ENCODE measurements at places on chromosomes 1 and 21.
A peak's percentile ranks its signal among the peaks of the same experiment; 100 is the strongest.

GRCh38 chr1:14437417-14437918 lies 161.0 kb upstream of the KAZN start:
- no peak for DNase-seq

- DNase-seq = no peak
These were observed 18.2 kb downstream of the SAMD13 start for GRCh38 chr1:84319662-84320061.

DNA sequence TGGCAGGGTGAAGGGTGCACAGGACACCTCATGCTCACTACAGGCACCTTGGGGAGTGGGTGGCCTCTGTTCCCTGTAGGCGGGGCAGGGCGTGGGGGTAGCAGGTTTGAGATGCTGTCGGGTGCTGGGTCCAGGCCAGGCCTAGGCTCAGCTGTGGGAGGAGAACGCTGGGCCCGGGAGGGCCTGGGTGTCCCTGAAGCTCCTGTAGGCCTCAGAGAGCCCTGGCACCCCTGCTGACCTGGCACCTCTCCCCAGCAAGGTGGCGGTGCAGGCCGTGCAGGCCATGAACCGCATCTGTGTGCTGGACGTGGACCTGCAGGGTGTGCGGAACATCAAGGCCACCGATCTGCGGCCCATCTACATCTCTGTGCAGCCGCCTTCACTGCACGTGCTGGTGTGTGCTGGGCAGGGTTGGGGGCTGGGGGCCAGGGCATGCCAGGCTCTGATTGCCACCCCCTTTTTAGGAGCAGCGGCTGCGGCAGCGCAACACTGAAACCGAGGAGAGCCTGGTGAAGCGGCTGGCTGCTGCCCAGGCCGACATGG lies 2.5 kb upstream of the GJC2 start:
- DNase-seq = no peak

DNA sequence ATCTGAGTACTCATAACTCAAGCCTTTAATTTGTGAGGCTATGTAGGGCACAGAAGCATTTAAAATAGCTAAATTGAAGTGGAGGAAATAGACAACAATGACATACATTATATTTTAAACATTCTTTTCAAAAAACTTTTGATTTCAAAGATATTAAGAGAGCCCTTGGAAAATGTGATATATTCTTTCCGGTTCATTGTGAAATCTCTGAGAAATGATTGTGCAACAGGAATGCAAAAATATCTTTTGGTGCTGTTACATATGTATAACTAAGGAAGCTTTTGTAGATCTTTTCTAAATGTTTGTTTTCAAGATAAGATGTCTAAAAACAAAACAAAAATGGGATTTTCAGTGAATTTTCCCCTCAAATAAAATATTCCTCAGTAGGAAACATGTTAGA lies 185.2 kb downstream of the LEPR start:
- no peak for DNase-seq

DNA sequence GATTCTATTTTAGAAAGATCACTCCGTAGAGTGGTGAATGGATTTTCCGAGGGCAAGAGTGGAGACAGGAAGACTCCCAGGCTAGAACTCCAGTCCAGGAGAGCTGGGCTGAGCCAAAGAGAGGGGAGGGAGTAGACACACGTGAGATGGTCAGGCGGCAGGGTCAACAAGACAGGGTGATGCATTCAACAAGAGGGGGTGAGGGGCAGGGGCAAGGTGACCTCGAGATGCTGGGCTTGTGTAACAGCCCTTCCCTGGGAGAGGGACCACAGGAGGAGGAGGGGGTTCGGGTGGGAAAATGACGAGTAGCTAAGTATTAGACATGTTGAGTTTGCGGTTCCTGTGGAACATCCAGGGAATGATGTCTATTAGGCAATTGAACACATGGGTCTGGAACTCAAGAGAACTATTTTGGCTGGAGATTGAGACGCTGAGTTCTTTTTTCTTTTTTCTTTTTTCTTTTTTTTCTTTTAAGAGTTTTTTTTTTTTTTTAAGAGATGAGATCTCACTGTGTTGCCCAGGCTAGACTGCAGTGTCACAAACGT lies 13.3 kb downstream of the RSPO1 start:
- no peak for DNase-seq

GRCh38 chr1:61412601-61413000 lies 312.3 kb downstream of the TM2D1 start:
- no peak for DNase-seq

GRCh38 chr1:109613361-109614147 lies 5.9 kb downstream of the GNAT2 start:
- DNase-seq = no peak

- DNase-seq = no peak
These were observed 49.0 kb downstream of the OBSCN start for GRCh38 chr1:228256626-228257375.

- no peak for DNase-seq
These were observed 31.7 kb downstream of the CITED4 start for GRCh38 chr1:40830419-40830943.

DNA sequence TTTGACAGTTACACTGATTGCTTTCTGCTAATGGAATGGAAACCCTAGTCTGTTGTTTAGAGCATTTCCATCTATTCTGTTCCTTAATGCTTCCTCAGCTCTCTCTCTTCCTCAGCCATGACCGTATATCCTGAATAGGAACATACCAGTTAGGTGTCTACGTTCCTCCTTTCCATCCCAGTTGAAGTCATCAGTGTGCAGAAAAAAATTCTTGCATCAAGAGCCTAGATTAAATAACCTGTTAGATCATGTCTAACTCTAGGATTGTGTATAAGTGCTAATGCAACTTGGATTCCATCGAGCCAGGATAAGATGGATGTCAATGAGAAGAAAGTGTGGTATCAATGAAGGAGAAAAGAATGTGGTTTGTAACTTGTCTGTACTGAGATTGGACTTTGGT lies 18.7 kb downstream of the UBAP2L start:
- no peak for DNase-seq

DNA sequence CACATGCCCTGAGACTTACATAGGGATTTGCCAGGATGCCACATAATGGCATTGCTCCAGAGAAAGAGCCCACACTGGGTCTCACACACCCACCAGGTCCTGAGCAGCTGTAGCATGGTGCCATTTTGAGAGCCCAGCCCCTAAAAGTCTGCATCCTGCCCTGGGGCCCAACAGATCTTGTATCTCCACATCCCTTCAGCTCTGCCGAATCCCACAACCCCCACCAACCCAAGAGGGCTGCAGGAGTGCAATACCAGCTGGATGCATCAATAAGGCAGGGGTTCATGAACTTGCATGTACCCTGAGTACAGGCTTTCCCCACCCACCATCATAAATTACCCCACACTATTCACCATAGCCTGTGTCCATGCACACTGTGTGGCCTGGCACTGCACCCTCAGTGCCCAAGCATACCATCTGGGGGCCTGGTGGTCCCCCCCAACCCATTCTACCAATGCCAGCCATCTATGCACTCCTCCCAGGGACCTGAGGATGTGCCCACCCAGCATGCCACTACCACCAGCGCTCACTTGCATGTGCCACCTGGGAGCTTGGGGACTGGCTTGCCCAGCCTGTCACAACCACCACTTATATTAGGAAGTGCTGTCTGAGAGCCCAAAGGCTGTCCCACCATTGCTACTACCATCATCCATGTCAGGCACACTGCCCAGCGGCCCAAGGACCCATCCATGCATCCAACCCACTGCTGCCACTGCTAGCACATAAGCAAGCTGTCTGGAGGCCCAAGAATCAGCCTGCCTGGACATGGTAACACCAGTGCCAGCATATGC lies 4.1 kb upstream of the KRTAP12-2 start:
- DNase-seq = no peak

GRCh38 chr1:2803086-2803930 lies 1.8 kb upstream of the TTC34 start:
- no peak for DNase-seq

DNA sequence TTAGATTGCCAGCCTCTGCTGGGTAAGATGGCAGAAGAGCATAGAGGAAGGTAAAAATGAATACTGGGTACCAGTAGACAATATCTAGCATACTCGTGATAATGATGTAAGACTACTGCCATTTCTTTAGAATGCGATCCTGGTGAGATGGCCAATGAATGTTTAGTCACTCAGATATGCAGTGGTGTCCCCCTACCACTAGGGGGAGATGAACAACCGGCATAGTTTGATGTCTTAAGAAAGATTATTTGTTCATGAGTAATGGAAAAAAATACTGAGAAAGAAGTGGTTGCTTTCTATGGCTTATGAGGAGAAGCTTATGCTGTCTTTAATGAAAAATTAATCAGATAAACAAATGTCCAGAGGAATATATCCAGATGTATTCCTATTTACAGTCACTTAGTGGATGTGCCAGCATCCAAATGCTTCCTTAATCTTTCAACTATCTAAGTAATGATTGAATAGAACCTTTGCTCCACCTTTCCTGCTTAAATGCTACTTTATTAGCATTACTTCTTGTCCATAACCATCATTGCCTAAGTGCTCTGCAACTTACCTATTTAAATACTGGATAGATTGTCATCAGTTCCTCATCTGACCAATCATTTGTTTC lies 256.6 kb downstream of the ST6GALNAC3 start:
- peak; percentile 1 for DNase-seq

DNA sequence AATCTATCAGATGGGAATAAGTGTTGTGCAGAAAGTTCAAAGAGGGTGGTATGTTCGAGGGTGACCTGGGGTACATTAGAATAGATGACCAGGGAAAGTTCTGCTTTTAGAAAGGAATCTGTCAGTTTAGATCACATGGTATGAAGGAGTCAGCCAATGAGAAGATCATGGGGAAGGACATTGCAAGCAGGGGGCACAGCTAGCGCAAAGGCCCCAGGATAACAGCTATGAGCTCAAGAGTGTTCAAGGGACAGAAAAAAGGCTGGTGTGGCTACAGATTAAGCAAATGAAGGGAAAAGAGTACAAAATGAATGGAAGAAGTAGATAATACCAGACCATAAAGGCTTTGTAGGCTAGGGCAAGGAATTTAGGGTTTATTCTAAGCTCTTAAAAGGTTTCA lies 8.6 kb downstream of the LEPR start:
- DNase-seq = no peak
